D721Med (cell line): ENCODE measurements at places on chromosomes 13 and 19.

DNA sequence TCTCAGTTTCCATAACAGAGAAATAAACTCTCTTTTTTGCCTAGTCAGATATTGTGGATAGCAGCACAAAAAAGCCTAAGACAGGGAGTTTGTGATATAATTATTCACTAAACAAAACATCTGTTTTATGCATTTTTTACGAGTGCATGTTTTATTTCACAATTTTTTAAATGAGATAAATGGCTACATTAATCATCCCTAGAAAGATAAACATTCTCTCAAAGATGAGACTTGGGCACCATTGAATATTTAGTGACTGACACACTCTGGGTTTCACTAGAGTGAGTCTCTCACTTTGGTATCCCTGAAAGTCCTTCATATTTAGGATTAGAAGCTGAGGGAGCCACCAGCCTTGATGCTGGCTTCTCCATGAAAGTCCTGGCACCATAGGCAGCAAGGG is 74.3 kb upstream of the LRCH1 start:
- no peak for DNase-seq

DNA sequence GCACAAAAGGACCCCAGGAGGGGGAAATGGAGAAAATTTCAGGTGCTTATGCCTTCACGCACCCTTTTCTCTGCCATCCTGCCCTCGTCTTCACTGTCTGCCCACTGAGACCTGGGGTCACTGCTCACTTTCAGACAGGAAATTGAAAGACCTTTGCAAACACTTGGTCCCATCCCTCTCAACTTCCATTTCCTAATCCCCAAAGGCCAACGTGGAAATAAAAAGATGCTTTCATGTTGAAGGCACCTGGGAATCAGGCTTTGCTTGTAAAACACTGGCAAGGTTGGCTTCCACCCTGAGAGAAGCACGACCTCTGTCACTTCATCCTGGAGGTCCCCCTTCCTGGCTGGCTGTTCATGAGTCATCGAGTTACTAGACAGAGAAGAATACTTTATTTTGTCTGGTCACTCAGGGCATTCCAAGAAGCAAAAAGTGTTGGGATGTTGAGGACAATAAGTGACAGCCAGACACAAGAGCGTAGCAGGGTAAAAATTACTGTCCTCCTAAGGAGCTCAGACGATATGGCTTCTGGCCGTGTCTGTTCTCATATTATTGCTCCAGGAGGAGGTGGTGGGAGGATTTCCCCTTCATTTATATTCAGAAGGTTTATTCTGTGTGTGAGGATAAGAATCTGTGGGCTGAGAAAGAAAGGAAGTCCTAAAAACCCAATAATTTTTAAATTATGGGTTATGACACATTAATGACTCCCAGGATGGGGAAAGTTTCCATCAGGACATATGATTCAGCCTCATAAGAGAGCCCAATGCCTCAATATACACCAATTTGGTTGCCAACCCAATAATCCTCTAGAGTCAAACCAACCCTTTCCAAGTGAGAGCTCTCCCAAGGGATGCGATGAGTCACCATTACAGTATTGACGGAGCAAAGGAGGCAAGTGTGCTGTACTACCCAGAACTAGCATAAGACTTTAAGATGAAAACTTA is 409.0 kb downstream of the COG6 start:
- no peak for DNase-seq

DNA sequence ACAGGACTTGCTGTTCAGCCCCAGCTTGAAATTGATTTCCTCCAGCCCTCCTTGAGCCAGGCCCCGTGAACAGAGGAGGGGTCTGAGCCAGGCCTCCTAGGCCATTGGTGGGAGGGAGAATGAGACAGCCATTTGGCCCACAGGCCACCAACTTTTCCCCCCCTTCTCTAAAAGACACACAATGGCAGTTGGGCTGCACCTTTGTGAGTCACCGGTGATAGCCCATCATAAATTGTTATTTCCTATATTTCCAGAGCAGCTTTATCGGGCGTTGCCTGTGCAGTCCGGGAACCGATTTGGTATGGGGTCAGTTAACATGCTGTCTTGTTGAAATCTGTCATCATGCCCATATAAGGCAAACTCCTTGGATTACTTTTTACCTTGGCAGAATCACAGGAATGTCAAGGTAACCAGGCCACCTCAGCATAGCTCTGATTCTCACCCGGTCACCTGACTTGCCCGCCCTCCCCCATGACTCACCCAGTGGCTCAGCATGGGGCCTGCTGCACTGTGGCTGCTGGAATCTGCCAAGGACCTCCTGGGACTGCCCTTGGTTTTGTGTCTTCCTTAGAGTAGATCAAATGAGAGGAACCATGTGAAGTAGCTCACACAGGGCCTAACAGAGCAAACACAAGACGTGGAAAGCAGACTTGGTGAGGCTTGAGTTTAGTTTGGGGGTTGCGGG is 36.1 kb downstream of the ACTN4 start:
- no peak for DNase-seq

GRCh38 chr13:46778095-46778494 is 18.9 kb downstream of the ESD start:
- DNase-seq = no peak
